CD4-positive, alpha-beta T cell treated with Interferon alpha-2 for 1 hour (primary cell): ENCODE measurements at places on chromosomes 2 and 18.

- no peak for DNase-seq
These were observed 30.9 kb downstream of the GAREM1 start for GRCh38 chr18:32439802-32440201.

- DNase-seq, result no peak
These were observed 691 bp upstream of the THSD7B start for GRCh38 chr2:136764452-136765255.

GRCh38 chr2:240397542-240397916 is 37.9 kb upstream of the GPC1 start:
- no peak for DNase-seq

GRCh38 chr2:12060886-12061285 is 314.5 kb downstream of the LPIN1 start:
- DNase-seq, result no peak

DNA sequence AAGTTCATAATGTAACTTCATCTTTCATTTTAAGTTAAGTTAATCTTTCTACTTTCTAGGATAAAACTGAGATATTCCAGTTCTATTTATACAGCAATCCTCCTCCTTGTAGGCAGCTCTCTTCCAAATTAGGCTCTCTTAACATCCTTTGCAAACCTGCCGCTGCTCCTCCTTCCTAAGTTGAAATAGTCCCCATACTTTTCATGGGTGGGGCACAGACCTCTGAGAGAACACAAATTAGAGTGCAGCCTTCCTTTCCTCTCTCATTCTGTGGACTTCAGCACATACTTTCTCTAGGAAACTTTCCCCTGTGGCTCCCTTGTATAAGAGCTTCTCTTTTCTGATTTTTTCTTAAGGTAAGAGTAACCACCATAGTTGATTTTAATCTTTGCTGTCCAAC is 28.3 kb downstream of the TWSG1 start:
- no peak for DNase-seq

GRCh38 chr2:42569883-42570282 is 1.5 kb downstream of the MTA3 start:
- no peak for DNase-seq

DNA sequence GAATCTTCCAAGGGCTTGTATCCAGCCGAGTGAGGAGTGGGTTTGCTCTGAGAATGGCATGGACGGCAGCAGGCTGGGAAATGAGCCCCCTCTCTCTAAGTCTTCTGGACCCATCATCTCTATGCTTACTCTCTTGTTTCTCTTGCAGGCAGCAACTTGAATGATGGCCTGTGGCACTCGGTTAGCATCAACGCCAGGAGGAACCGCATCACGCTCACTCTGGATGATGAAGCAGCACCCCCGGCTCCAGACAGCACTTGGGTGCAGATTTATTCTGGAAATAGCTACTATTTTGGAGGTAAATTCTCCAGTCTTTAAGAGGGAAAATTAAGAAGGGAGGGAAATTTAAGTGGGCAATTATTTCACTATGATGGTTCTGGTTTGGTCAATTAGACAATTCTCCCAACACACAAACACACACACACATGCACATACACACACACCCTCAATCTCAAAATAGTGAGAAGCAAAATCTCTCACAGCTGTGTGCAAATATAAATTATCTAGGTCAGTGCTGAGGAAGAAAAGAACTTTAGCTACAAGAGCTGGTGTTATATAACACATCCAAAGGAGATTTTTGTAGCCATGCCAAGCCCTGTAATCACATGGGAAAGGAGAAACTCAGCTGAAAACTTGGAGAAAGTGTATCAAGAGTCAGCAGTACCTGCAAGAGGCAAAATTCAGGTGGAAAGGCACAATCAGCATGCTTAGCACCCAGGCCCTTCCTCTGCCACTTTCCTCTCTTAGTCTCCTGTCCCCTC is 499.2 kb downstream of the CNTNAP5 start:
- no peak for DNase-seq

GRCh38 chr2:58928973-58929372 is 687.8 kb upstream of the FANCL start:
- DNase-seq, result no peak

DNA sequence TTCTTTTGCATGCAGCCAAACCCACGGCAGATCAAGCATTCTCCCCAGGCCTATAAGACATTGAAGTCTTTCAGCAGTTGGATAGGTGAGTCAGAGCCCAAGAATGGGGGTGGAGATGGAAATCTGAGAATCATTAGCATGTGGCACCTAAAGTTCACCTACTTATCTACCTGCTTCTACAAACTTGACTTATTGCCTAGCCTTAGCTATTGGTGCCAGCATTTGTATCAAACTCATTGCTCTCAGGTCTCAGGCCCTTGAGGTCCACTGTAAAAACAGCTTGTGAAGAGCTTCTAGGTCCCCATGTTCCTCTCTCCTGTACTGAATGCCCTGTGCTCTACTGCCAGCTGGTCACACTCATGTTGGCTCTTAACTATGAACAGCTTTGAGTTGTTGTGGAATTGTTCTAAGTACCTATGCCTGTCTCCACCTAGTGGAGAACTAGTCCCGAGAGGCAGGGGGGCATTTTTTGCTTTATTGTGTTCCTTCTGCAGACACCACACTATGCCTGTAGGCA is 278.4 kb upstream of the SPRED2 start:
- DNase-seq, result no peak

- DNase-seq, result no peak
These were observed 703.1 kb upstream of the VRK2 start for GRCh38 chr2:57343391-57344006.

GRCh38 chr2:234670052-234670451 is 173.2 kb upstream of the ARL4C start:
- DNase-seq, result no peak

DNA sequence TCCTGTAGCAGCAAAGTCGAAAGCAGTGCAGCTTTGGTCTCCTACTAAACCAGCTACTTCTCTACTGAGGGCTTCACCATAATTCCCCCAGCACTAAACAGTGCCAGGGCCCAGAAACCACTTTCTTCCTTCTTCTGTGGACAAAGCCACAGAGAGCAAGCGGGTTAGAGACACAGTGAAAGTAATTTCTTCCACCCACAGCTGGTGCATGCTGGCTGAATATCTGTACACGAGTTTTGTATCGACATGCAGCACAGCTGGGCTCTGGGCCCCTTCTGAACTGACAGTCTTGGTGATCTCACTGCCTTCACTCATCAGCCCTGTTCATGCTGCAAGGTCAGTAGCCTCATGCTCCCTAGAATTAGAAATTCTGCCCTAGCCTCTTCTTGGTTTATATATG is 74.0 kb upstream of the SULT1C3 start:
- DNase-seq, result no peak
